Activated CD4-positive, alpha-beta T cell treated with anti-CD3 and anti-CD28 coated beads for 36 hours (primary cell): ENCODE measurements at places on chromosomes 11 and 22. TPM values are rescaled to one million over a fixed set of nuclear protein-coding genes. Genes with fewer than 3 reads are reported as not detected.
A peak's percentile ranks its signal among the peaks of the same experiment; 100 is the strongest.

DNA sequence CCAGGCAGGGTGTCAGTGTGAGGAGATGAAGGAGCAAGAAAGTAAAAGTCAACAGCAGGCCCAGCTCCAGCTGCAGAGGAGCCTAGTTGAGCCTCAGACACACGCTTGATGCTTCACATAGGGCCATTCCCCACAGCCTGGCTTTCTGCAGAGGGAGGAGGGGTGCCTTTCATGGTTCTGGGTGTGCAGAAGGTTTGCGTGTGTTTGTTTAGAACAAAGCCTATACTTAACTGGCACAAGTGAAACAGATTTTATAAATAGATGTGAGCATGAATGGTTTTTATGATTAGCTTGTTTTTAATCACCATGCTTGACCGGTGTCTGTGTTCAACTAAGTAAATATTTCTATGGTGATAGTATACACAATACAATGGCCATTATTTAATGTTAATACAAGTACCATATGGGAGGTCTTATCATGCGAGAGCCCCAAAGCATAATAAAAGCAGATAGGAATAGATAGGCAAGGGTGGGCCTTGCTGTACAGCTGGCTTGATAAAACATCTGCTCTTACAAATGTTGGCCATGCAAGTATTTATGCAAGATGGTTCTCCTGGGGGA lies 290.2 kb downstream of the ETS1 start:
- H3K27me3 ChIP-seq = no peaks in the 10 kb centered on the region
- H3K27ac ChIP-seq = peak overlapping the region; percentile 93
- H3K4me3 ChIP-seq = no peak overlapping the region
- H3K36me3 ChIP-seq = peaks cover 34% of the 10 kb centered on the region

GRCh38 chr22:22753526-22754267 lies 109.3 kb downstream of the GGTLC2 start:
- peak overlapping the region; percentile 58 for H3K27ac ChIP-seq
- no peaks in the 10 kb centered on the region for H3K36me3 ChIP-seq
- DNase-seq = peak; percentile 89
- H3K4me3 ChIP-seq = no peak overlapping the region
- no peaks in the 10 kb centered on the region for H3K27me3 ChIP-seq

DNA sequence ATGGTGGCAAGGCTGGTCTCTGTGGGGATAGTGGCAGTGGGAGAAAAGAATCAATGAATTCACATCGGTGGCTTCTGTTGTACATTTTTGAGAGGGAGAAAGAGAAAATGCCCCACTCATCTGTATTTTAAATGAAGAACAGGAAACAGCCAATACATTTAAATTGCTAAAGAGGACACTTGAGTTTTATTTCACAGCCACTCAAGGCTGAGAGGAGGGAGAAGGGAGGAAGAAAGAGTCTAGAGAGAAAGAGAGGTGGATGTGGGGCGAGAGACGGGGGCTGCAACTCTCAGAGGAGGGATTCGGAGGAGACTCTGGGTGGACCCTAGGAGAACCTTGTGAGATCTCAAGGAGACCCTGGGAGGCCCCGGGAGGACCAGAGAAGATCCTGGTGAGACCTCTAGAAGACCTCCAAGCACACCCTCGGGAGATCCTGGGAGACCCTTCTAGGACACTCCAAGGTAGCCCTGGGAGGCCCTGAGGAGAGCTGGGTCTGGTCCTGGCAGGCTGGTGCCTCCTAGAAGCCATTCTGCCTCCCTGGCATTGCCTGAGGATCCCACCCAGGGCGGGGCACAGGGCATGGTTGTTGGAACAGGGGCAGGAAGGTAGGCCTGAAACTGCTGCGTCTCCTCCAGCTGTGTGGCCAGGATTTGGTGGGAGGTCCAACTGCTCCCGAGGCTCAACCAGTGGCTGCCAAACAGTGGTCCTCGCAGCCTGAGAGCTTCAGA lies 91.0 kb upstream of the SHISAL1 start:
- H3K4me3 ChIP-seq = no peak overlapping the region
- H3K27ac ChIP-seq = no peak overlapping the region
- H3K27me3 ChIP-seq = no peaks in the 10 kb centered on the region

DNA sequence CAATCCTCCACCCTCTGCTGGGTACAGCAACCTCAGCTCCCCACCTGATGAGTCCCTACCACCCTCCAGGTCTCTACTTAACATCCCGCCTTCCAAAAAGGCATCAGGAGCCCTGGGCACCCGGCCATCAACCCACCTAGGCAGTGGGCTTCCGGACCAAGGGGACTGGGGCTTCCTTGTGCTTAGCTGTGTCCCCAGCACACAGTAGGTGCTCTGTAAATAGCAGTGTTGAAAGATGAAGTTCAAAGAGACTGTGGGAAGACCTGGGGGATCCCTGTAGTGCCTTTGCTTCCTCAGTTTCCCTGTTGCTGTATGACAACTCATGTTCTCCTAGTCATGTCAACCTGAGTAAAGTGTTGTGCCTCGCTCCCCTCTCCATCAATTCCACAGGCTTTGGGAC lies 21.0 kb downstream of the VWCE start:
- H3K36me3 ChIP-seq = no peaks in the 10 kb centered on the region
- no peak overlapping the region for H3K27ac ChIP-seq
- H3K27me3 ChIP-seq = no peaks in the 10 kb centered on the region
- H3K4me1 ChIP-seq = no peaks in the 10 kb centered on the region
- DNase-seq = no peak

DNA sequence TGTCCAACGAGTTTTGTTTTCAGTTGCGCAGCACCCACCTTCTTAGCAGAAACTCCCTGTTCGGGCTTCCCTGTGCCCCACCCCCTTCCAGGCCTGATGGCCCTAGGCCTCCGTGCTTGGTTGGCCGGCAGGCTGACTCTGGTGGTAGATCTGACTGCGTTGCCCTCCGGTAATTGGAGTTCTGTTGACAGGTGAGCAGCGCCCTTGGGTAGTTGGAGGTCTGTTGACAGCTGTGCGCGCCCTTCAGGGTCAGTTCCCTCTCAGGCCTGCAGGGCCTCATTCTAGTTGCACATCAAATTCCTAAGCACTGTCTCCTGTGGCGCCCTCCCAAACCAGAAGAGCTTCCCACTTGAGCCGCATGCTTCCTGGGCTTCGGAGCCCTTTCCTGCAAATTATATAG lies 776 bp downstream of the DGCR6 start:
- H3K36me3 ChIP-seq = no peaks in the 10 kb centered on the region
- no peak overlapping the region for H3K4me3 ChIP-seq
- peak; percentile 3 for DNase-seq
- H3K4me1 ChIP-seq = no peaks in the 10 kb centered on the region
- no peaks in the 10 kb centered on the region for H3K27me3 ChIP-seq

DNA sequence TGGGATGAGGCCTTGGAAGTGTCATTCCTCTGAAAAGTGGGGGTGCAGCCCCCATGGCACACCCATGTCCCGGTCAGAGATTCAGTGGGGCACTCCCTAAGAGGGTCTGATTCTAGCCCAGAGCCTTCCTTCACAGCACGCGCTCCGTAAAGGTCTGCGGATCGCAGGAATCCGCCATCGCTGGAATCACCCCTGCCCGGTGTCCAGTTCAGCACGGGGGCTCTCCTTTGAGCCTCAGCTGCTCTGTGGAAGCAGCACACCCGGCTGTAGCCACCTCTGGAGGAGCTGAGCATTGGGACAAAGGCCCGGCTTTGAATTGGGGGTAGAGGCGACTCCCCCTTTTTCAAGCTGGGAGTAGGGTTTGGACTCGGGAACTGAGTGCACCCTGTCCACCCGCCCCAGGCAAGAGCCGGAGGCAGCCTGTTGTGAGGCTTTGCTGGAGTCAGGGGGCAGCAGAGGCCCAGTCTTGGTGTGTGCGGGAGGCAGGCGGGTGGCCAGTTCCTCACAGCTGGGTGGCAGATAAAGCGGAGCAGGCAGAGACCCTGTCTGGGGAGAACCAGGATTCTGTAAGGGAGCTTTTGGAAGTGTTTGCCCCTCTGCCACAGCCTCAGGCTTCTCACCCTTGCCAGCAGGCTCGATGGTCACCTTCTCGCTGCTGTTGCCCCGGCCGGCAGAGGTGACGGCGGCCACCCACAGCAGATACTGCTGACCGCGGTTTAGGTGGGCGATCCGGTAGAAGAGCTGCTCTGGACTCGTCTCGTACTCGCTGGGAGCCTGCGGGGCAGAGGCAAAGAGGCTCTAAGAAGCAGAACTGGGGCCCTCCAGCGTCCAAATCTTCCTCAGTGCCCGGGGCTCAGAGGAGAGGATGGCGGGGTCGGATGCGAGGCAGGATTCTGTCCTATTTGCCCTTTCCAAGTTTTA lies 115.9 kb downstream of the CEP164 start:
- H3K4me3 ChIP-seq = no peak overlapping the region
- peaks cover 24% of the 10 kb centered on the region for H3K27me3 ChIP-seq
- no peak overlapping the region for H3K27ac ChIP-seq
- H3K4me1 ChIP-seq = no peaks in the 10 kb centered on the region
- peak; percentile 59 for DNase-seq
- no peaks in the 10 kb centered on the region for H3K36me3 ChIP-seq

DNA sequence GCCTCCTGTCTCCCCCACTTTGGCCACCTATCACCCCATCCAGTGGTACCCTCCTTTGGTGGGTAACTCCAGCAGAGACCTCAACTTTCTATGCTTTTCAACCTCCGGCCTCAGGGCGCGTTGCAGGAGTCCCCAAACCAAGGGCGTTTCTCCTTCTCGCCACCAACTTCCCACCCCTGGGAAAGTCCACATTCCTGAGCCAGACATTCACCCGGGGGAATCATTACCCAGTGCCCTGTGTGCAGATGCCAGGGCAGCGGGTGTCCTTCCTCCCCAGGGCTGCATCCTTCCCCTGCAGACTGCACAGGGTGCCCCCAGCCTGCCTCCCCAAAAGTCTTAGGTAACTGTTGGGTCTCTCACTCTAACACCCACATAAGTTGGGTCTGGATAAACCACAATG lies 26.4 kb downstream of the MYEOV start:
- no peak for DNase-seq
- no peak overlapping the region for H3K27ac ChIP-seq
- peaks cover 11% of the 10 kb centered on the region for H3K4me1 ChIP-seq

Gene FXYD2
- 1.1 TPM for total RNA-seq

DNA sequence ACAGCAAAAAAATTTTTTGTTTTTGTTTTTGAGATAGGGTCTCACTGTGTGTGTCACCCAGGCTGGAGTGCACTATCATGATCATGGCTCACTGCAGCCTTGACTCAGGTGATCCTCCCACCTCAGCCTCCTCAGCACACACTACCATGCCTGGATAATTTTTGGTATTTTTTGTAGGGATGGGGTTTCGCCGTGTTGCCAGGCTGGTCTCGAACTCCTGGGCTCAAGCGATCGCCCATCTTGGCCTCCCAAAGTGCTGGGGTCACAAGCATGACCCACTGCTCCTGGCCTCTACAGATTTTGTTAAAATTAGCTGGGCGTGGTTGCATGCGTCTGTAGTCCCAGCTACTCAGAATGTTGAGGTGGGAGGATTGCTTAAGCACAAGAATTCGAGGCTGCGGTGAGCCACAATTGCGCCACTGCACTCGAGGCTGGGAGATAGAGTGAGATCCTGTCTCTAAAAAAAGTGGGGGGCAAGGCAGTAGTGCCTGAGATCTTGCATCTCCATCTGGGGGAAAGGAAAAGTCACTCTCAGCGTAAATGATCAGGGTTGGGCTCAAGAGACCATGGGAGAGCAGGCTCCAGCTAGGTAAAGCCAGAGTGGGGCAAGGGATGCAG lies 10.6 kb upstream of the DGKZ start:
- no peak overlapping the region for H3K4me3 ChIP-seq
- DNase-seq = peak; percentile 51
- H3K4me1 ChIP-seq = peaks cover 67% of the 10 kb centered on the region
- no peak overlapping the region for H3K27ac ChIP-seq

Gene MIOX
- 0.44 TPM for total RNA-seq

GRCh38 chr11:61666684-61667297 lies 13.4 kb upstream of the DAGLA start:
- no peak overlapping the region for H3K27ac ChIP-seq
- H3K4me3 ChIP-seq = no peak overlapping the region
- DNase-seq = no peak

Gene DEUP1
- not detected for total RNA-seq

Gene SGSM1
- total RNA-seq = 0.35 TPM

DNA sequence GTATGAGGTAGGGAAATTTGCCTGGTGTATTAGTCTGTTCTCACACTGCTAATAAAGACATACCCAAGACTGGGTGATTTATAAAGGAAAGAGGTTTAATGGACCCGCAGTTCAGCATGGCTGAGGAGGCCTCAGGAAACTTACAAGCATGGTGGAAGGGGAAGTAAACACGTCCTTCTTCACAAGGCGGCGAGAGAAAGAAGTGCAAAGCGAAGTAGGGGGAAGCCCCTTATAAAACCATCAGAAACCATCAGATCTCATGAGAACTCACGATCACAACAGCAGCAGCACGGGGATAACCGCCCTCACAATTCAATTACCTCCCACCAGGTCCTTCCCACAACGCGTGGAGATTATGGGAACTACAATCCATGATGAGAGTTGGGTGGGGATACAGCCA lies 12.0 kb upstream of the RFPL2 start:
- H3K27ac ChIP-seq = no peak overlapping the region
- DNase-seq = no peak
- no peaks in the 10 kb centered on the region for H3K4me1 ChIP-seq
- no peaks in the 10 kb centered on the region for H3K36me3 ChIP-seq
- H3K27me3 ChIP-seq = peaks cover 6% of the 10 kb centered on the region
- no peak overlapping the region for H3K4me3 ChIP-seq

Gene C22orf31
- total RNA-seq = not detected

Gene SCGB2A2
- total RNA-seq = not detected

Gene TSSK2
- total RNA-seq = not detected

Gene ABTB2
- 1.2 TPM for total RNA-seq

- no peak overlapping the region for H3K27ac ChIP-seq
- no peaks in the 10 kb centered on the region for H3K36me3 ChIP-seq
- no peaks in the 10 kb centered on the region for H3K27me3 ChIP-seq
- no peak for DNase-seq
- no peak overlapping the region for H3K4me3 ChIP-seq
These were observed 8.3 kb upstream of the INSC start for GRCh38 chr11:15106201-15106965.

- no peaks in the 10 kb centered on the region for H3K36me3 ChIP-seq
- H3K27ac ChIP-seq = no peak overlapping the region
- no peak overlapping the region for H3K4me3 ChIP-seq
- H3K27me3 ChIP-seq = peaks cover 4% of the 10 kb centered on the region
- peaks cover 8% of the 10 kb centered on the region for H3K4me1 ChIP-seq
These were observed 12.1 kb downstream of the OAF start for GRCh38 chr11:120222916-120223315.

Gene OR51E2
- not detected for total RNA-seq

- H3K27ac ChIP-seq = no peak overlapping the region
- no peak overlapping the region for H3K4me3 ChIP-seq
- H3K27me3 ChIP-seq = no peaks in the 10 kb centered on the region
- no peaks in the 10 kb centered on the region for H3K36me3 ChIP-seq
- H3K4me1 ChIP-seq = no peaks in the 10 kb centered on the region
- DNase-seq = no peak
These were observed 22.9 kb downstream of the GNAZ start for GRCh38 chr22:23093051-23093788.

GRCh38 chr11:87444993-87445392 lies 407.3 kb downstream of the TMEM135 start:
- H3K4me1 ChIP-seq = no peaks in the 10 kb centered on the region
- H3K27me3 ChIP-seq = peaks cover 21% of the 10 kb centered on the region
- DNase-seq = no peak
- no peaks in the 10 kb centered on the region for H3K36me3 ChIP-seq
